ENCODE measurements at places on chromosomes 4 and X.

DNA sequence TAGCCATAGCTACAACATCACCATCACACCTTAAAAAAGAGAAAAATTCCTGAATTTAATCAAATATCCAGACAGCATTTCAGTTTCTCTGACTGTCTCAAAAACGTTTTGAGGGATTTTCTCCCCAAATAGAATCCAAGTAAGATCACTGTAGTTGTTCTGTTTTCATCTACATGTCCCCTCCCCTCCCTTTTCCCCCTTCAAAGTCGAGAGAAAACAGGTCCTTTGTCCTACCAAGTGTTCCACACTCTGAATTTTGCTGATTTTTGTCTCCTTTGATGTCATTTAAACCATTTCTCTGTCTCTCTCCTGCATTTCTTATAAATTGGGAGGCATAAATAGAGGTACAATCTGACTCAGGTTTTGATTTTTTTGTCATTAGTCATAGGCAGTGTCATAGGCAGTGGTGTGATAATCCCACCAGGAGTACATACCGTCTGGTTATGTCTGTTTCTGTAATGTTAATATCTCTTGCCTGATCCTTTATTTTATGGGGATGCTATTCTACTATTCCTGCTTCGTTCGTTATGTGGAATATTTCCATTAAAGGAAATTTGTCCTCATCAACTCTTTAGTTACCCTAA, 348.6 kb downstream of the PTTG2 start:
- DNase-seq: peak; percentile 93

- DNase-seq: no peak
These were observed 185.3 kb upstream of the BCOR start for GRCh38 chrX:40282946-40283660.

DNA sequence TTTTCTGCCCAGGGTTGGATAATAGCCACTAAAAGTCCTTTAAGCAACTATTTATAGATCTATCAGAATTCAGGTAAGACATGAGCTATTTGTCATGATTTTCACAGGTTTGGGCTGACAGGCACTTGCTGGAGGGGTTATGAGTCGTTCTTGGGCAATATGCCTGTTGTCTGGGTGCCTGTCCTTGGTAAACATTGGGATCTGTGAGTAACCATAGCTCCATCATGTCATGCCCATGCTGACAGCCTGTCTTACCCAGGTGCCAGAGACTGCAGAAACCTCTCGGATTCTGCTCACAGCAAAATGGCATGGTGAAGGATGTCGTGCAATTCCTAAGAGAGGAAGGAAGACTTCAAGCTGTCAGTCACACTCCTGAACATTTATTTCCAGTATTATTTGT, 116.0 kb upstream of the PUDP start:
- no peak for DNase-seq

- no peak for DNase-seq
These were observed 41.7 kb downstream of the TMEM164 start for GRCh38 chrX:110044346-110045249.

DNA sequence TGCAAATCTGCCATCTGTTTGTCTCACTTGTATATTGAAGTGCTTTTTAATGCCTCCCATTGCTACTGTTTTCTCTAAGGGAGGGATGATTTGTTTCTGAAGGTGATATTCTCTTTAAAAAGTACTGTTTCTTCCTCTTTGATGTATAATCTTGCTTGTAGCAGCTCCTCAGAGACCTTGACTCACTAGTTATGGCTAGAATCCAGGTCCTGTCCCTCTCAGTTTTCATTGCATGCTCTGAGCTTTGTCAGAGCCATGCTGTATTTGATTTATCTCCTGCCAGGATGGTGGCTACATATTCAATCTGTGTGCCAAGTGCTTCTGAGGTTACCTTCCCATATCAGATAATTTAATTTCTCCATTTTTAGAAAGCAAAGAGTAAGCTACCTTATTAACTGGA, 56.0 kb downstream of the GLUD2 start:
- DNase-seq: no peak

DNA sequence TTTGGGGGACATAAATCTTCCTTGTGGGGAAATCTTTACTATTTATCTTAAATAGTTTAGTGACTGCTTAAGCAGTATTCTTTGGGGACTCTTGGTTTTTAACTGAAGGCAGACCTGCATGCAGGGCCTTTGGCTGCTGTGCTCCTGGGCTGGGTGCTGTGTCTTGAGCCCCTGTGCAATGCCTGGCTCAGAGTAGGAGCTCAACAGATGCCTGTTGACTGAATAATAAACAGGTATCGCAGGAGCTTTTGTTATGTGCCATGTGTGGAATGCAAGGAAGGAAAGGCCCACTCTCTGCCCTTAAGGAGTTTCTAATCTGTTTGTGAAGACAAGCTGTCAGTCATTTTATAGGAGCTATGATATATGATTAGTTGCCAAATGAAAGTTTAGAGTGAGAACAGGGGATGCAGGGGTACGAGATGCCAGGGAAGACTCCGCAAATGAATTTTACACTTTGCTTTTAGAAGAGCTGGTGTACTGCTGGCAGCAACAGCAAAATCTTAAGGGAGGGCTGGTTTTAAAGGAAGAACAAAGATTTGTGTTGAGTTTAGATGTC, 6.7 kb downstream of the GAB1 start:
- DNase-seq: no peak

DNA sequence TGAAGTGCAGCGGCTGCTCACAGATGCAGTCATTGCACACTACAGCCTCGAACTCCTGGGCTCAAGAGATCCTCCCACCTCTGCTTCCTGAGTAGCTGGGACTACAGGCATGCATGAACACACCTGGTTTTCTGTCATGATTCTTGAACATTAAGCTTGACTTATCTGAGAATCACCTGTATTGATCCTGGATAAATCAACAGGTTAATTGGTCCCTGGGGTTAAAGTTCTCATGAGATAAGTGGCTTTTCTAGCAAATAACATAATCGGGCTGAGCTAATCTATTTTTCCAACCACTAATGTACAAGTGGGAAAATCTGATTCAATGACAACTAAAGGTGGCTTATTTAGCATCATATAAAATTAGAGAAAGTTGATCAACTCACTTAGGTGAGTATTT, 56.0 kb upstream of the LRAT start:
- no peak for DNase-seq

- DNase-seq: no peak
These were observed 117.6 kb upstream of the CBLL2 start for GRCh38 chrX:22155126-22155525.

DNA sequence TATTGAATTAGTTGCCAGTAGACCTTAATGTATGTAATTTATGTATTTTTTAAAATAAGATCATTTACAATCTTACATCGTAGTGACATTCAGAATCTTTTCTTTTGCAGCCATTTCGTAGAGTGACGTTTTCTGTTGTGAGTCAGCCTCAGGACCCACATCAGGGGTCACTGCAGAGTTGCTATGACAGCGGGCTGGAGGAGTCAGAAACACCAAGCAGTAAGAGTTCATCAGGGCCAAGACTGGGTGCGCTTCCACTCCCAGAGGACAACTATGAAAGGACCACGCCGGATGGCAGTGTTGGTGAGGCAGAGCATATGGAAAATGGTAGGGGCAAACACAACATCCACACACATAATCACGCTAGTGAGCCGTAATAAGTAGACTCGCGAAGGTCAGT, 199.9 kb downstream of the PCDH7 start:
- DNase-seq: no peak

DNA sequence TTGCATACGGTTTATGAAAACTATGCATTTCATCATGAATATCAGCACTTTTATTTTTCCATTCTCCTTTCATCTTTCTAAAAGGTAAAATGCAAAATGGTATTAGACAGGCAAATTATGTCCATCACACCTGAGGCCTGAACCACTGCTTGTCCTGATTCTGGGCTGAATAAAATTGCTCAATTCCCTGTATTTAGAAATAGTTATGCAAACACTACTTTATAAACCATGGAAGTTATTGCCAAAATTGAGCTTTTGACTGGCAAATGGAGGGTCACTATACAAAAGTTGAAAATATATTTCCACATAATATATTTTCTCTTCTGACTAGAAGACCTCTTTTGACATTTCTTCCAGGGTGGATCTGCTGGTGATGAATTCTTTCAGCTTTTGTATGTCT, 21.1 kb downstream of the FAM47E start:
- DNase-seq: no peak

DNA sequence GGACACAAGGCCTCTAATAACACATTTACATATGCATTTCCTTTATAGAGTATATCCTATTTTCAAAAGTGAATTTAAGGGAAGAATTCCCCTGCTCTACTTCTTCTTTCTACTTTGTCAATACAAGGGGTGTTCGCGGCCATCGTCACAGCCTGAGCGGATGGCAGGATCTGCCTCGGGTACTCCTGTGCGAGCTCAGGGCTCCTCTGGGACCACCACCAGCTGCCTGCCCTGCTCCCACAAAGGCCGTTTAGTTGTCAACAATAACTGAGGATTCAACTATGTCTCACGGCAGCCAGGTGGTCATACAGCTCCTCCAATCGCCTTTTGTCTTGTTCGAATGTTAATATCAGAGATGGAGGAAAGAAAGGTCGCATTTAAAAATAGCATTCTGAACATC, 228.2 kb upstream of the TENM3 start:
- no peak for DNase-seq

GRCh38 chr4:159355466-159355865, 252.6 kb downstream of the RAPGEF2 start:
- DNase-seq: no peak

DNA sequence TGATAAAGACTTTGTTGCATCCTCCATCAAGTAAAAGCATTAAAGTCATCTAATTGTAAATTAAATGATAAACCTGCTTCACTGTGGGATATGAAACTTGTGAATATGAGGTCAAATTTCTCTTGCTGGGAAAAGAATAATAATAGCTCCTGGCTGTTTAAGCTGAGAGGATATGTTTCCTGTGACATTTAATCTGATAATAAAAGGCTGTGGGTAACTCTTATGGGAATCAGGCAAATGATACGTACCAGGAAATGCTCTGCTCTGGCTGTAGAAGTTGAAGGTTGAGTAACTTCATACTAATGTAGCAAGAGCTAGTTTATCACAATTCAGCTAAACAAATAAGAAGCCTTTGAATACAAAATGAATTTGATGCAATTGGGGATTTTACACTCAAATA, 574.6 kb downstream of the RAPGEF2 start:
- no peak for DNase-seq

GRCh38 chrX:40863671-40864070, 128.3 kb upstream of the MED14 start:
- DNase-seq: no peak

- peak; percentile 66 for DNase-seq
These were observed 193.0 kb downstream of the MGST2 start for GRCh38 chr4:139858436-139859205.

DNA sequence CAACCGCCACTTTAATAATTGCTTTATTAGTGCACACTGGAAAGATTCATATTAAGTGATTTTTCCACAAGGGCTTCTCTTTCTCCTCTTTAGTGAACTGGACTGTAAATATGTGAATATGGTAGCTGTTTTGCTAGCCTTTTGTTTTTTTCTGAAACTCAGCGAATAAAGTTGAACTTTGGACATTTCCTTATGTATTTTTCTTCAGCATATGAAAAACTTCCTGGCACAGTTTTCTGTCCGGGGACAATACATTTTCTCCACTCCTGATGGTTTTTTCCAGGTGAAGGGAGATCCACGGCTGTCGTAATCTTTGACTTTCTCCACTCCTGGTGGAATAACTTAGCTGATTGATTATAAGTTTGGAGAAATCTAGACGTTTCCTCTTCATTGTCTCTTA, 457.4 kb upstream of the FAT1 start:
- DNase-seq: no peak

DNA sequence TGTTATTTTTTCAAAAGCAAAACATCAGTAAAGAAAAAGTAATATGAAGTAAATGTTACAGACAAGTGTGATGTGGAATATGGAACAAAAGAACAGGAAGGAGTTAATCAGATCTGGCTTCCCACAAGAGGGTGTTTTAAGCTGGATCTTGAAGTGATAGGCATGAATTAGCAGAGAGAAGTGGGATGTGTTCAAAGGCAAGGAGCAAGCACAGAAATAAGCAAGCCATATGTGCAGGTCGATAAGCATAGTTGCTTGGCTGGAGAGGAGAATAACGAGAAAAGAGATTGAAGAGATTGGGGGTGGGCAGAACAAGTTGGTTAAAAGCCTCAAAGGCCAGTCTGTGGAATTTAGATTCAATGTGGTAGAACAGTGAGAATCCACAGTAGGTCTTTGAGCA, 60.9 kb upstream of the PRPS1 start:
- no peak for DNase-seq

- no peak for DNase-seq
These were observed 161.5 kb downstream of the PPARGC1A start for GRCh38 chr4:23728393-23728792.

- peak; percentile 3 for DNase-seq
These were observed 44.3 kb downstream of the NYX start for GRCh38 chrX:41491267-41492004.

- no peak for DNase-seq
These were observed 30.9 kb downstream of the PDLIM3 start for GRCh38 chr4:185504098-185505047.

DNA sequence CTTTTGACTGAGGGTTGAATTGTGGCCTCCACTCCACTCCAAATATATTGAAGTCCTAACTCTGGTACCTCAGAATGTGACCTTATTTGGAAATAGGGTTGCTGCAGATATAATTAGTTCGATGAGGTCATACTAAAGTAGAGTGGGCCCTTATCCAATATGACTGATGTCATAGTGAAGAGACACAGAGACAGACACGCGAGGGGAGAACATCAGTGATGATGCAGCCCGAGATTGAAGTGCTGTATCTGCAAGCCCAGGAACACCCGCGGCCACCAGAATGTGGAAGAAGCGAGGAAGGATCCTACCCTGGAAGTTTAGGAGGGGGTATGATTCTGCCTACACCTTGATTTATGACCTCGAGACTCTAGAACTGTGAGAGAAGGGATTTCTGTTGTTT, 279.0 kb downstream of the ANKRD50 start:
- DNase-seq: no peak

GRCh38 chrX:101550751-101551379, 518 bp downstream of the ARMCX1 start:
- peak; percentile 33 for DNase-seq

DNA sequence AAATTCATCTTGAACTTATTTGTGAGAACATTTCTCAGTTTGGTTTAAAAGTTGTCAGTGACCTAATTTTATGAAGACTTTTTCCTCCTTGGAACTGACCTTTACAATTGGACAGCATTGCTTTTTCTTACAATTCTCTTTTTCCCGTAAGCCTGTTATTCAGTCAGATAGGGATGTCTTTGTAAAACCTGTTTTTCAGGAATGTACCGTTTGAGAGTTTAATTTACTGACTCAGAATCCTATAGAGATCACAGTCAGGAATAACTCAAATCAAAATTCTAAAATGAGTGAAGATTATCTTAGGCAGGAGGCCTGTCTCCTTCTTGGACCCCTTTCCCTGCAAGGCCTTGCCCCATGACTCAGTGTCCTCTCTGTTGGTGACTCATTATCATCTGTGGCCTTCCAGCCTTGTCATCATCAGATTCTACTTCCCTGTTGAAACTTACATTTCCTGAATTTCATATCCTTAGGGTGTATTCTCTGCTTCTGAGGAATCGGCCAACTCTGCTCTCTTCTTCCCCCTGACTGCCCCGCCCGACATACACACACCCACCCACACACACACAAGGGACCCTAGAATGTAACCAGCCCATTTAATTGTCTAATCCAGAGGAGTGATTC, 99.8 kb downstream of the ARHGAP10 start:
- peak; percentile 51 for DNase-seq
